Naive B cell (primary cell): ENCODE measurements at places on chromosomes 3 and 15.

GRCh38 chr3:150248116-150248887, 159.8 kb upstream of the TSC22D2 start:
- no peak for DNase-seq

DNA sequence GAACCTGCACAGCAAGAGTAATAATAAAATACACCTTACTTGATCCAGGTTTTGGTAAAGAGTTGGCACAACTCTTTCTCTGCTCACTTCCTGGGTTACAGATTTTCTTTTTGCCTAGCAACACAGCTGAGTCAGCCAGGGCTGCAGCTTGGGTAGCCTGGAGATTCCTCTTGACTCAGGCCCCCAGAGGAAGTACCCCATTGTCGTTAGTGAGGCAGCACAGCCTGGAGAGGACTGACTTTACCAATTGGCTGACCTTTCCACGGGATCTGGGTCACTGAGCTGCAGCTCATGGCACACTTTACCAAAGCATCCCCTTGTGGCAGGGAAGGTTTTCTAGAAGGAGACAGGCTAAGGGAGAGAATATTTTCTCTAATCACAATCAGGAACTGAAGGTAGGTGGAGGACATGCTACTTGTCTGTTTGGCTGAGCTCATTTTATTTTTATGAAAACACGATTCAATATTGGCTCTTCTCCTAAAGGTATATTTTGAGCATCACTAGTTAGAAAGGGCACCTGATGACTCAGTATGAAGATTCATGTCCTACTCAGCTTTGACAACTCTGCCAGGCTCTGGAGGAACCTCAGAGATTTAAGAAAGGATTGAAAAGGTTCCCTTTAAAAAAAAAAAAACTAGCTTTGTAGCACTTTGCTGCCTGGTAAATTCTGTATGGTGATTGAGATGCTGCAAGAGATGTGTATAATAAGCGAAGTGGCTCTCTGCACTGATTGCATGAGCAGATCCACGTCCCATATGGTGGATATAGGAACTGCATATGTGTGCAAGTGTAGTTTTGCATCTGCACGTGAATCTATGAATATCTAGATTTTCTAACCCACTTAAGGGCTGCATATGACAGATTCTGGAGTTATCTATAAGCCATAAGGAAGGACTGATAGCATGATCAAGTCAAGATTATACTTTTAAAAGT, 124.8 kb downstream of the CHDH start:
- DNase-seq, result no peak

DNA sequence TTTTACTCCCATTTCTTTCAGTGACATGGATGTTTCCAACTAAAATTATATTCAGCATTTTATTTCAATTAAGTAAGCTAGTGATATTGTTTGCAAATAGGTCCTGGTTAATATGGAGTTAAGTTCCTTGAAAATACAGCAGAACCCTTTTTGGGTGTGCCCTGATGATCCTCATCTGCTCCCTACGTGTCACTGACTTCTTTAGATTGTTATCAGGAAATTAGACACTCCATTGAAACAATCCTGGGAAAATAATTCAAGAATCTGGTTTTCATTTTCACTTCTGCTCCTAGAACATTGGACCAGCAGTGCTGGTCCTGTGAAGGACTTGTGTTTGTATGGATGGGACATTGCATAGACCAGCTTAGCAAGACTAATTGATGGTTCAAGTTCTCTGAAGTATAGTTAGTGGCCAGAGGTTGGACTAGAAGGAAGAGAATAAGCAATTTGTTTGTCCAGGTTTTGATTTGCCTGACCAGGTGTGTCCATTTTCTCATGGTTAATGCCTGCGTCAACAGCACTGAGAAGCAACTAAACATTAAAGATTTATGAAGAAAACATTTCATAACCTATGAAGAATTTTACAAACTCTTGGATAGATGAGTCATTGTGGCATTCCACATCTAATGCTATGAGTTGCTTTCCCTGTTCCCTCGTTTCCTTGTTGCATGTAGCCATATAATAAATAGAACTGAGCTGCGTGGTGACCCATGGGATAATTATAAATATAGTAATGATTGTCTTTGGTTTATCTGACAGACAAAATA, 95.8 kb downstream of the ZPLD1 start:
- DNase-seq, result no peak

- DNase-seq, result peak; percentile 68
Observed at GRCh38 chr3:25663869-25664811, 567 bp downstream of the TOP2B start.

DNA sequence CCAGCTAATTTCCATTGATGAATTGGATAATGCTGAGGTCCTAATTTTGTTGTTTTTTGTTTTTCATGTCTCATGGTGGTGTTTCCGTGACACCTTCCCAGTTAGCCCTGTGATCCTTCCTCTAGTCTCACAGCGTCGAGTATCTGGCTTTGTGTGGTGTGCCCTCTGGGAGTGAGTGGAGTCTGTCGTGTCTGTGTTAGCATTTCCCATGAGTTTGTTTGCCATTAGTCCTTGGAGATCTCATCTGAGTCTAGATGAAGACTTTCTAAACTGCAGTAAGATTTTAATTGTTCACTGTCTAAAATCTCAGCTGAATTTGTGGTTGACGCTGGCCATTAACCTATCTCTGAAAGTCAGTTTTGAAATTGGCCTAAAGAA, 224.2 kb downstream of the ITPR1 start:
- no peak for DNase-seq

GRCh38 chr15:45200799-45201556, 13.2 kb upstream of the SHF start:
- no peak for DNase-seq

GRCh38 chr3:84965141-84965540, 6.4 kb downstream of the CADM2 start:
- DNase-seq, result no peak

DNA sequence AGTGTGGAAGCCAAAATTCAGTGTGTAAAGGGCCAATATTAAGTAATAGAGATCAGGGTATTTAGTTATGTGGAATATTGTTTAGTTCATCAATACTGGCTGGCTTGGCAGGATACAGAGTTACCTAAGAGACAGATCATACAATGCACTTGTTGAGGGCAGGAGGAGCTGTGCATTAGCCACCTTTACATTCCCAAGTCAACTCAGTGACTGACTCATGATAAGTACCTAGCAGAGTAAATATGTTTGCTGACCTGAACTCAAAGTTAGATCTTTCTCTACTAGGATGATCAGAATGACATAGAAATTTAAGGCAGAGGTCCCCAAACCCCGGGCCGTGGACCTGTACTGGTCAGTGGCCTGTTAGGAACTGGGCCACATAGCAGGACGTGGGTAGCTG, 3.5 kb upstream of the ABHD17C start:
- no peak for DNase-seq

GRCh38 chr15:36947035-36947719, 153.2 kb downstream of the MEIS2 start:
- no peak for DNase-seq

DNA sequence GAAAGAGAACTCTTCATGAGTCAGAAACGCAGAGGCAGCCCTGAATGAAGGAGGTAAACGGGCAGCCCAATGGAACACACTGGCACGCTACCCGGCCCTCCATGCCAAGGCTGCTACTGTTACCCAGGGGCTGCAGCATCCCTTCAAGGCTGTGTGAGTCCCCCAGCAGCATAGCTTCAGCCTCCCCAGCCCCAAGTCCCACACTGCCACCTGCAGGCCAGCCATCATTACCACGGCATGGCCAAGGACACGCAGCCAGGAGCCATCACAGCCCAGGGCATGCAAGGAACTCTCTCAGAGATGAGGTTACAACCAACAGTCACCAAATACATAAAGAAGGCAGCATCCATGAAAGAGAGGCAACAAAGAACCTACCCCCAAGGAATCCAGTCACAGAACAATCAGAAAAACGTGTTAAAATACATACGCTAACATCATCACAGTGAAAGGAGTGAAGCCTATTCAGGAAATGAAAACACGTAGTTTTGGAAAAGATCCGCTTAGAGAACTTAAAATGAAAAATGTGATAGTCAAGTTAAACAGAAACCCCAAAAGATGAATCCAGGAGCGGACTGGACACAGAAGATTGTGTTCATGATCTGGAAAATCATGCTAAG, 22.4 kb downstream of the PLA2G4F start:
- DNase-seq, result no peak

DNA sequence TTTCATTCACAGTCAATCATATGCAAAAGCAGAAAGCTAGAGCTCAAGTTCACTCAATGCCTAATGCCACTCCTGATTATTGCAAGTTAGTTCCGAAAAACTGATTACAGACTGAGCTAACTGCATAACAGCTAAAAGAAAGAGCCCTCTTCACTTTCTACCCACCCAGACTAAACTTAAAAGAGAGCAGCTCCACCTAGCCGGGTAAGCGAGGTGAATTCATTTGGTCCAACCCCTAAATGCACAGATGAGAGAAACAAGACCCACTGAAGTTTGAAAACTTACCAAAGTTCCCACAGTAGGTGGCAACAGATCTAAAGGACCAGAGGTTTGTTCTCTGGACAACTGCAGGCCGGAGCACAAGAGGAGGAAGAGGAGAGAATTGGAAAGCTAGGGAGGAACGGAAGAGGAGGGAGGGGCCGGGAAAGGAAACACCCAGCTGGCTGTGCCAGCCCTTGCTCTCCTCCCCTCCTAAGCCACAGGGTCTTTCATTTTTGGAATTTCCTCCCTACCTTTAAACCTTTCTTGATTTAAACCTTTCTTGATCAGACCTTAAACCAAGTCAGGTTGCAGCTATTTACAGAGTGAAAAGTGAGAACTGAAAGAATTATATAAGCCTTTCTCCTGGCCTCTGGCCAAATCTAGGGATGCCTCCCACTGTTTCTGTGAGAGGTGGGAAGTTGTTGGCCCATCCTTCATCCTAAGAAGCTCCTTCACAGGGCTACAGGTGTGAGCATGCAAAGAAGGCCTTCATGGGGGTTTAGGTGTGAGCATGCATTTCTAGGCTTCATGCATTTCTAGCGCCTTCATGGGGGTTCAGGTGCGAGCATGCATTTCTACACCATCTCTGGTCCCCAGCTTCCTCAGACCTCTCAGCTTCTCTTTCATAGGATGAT, 114.7 kb upstream of the LMOD3 start:
- no peak for DNase-seq

- DNase-seq, result no peak
Observed at GRCh38 chr3:32195995-32196540, 42.4 kb upstream of the CMTM8 start.

DNA sequence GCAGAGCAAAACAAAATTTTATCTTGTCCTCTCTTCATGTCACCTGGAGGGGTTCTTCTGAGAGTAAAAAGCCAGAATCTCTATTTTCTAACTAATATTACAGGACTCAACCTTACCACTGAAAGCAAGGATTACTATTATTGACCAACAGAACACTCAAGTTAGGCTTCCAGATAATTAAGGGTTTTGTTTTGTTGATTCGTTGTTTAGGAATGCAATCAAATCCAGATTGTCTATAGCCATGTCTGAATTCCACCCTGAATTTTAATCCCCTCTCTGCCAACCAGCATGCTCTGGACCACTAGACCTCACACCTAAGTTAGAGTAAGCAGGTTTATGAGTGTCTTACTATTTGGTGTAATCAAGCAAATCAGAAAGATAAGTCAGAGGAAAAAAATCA, 90.7 kb downstream of the PEAK1 start:
- DNase-seq, result no peak

- no peak for DNase-seq
Observed at GRCh38 chr15:31062310-31062847, 39.1 kb downstream of the TRPM1 start.
